ENCODE measurements at places on chromosomes 1 and 21.

- no peak for DNase-seq
Measured at GRCh38 chr1:149966405-149966804, 29.7 kb upstream of the MTMR11 start.

DNA sequence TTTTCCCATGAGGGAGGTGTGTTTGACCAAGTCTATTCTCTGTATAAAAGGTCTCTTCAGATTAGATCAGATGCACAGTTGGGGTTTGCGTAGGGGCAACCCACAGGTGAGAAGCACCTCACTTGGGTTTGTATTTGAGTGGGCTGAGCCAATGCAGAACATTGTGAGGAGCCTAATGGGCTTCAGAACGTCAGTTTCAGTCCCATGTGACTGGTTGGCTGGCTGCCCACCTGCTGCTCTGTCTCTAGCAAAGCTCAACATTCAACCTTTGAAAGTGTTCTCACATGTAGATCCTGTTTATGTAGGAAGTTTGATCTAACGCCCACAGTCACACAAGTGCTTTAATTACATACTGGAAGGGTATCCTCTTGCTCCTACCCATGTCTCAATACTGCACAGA is 105.5 kb downstream of the FASLG start:
- DNase-seq, result peak; percentile 11

DNA sequence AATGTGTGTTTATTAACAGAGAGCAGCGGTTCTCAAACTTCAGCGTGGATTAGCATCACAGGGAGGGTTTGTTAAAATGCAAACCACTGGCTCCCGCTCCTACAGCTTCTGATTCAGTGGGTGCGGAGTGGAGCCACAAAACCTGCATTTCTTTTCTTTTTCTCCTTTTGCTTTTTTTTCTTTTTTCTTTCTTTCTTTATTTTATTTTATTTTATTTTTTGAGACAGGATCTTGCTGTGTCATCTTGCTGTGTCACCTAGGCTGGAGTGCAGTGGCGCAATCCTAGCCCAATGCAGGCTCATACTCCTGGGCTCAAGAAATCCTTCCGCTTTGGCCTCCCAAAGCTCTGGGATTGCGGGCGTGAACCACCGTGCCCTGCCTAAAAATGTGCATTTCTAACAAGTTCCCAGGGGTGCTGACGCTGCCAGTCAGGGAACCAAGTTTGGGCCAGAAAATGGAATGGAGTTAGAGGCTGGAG is 20.9 kb upstream of the SLC1A7 start:
- no peak for DNase-seq

DNA sequence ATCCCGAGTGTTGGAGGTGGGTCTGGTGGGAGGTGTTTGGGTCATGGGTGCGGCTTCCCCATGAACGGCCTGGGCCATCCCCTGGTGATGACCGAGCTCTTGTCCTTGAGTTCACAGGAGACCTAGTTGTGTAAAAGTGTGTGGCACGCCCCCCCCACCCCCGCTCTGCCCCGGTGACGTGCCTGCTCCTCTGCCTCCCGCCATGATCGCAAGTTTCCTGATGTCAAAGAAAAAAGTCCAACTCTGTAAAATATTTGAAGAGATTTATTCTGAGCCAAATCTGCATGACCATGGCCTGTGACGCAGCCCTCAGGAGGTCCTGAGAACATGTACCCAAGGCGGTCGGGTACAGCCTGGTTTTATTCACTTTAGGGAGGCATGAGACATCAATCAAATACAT is 125.1 kb upstream of the COL6A1 start:
- no peak for DNase-seq

GRCh38 chr1:240701412-240701811 is 89.5 kb upstream of the GREM2 start:
- no peak for DNase-seq

GRCh38 chr1:35555601-35556477 is 1.4 kb downstream of the KIAA0319L start:
- DNase-seq, result no peak

DNA sequence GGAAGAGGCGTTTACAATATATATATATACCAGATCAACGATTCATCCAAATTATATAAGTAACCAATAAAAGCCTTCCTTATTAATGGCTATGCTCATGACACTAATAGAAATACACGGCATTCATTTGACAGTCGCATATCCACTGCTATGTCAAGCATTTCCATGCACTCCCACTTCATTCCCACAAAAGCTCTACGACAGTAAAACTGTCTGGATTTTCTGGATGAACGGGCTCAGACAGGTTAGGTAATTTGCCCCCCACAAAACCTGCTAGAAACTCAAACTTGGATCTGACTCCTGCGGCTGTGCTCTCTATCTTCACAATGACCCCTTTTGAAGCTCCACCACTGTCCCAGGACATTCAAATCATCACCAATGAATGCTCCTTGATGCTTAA is 11.4 kb downstream of the DNAJC11 start:
- DNase-seq, result no peak

DNA sequence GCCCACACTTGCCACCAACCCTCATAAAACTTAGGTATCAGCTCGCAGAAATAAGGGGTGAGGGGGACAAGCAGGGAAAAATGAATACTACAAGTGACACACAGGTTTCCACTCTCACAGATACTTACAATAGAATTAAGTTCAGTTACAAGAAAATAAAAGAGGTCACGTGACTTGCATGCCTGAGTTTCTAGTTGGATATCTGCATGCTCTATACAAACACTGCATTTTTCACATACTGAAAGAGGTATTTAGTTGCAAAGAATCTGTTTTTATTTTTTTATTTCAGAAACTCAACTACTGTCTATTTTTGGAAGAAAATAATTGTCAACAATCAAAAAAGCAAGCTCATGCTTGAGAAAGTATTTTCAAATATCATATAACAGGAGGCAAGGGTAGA is 43.5 kb downstream of the DPYD start:
- no peak for DNase-seq

DNA sequence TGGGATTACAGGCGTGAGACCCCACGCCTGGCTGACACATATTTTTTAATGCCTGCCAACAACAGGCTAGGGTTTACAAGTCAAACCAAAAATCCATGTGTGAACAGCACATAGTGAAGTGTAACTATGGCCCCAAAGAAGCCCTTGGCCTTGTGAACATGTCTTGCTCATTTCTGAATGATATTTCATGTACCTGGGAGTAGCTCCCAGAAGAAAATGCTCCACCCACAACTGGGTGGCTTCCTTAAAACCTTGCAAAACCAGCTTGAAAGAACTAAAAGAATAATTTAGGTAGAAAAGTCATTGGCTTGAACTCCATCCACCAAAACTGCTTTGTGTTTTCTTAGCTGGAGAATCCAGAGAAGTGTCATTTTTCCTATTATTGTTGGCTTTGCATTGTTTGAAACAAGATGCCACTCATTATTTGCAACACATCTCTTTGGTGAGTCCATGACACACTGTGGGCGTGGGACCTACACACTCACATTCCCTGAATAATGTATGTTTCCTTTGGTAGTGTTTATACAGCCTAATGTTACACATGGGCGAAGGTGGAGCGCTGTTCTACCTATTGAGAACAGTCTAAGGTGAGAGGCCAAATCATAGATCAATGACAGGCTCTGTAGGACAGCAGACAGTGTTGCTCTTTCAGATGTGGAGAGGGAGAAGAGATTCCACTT is 28.5 kb upstream of the SDE2 start:
- no peak for DNase-seq

GRCh38 chr1:106700211-106700610 is 356.3 kb upstream of the PRMT6 start:
- no peak for DNase-seq

- no peak for DNase-seq
Measured at GRCh38 chr1:165697491-165697880, 876 bp downstream of the ALDH9A1 start.

DNA sequence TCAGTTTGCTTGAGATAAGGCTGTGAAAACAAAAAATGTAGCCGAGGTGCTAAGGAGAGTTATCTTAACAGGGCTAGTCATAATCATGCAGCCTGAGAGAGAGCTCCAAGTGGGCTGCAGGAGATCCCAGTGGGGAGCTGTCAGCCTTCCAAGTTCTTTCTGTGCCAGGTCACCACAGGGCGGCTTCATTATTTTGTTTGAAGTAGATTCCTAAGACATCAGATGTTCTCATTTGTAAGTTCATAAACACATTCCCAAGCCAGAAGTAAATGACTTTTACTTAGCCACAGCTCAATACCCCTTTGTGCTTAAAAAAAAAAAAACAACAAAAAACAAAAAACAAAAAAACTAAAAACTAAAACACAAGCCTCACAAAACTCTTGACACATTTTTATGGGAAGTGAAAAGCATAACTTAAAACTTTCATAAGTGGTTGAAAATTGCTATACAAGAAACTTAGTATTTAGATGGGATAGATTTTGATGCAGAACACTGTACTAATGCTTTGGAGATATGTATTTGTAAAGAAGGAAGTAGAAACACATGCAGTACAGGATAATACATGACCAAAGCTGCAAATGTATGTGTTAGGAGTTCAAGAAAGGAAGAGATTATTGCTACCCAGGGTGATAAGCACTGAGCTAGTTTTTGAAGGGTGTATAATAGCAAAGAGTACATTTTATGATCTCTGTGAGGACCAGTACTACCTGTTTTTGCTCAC is 8.6 kb downstream of the CDC14A start:
- DNase-seq, result no peak

- DNase-seq, result peak; percentile 91
Measured at GRCh38 chr1:116504308-116505156, 66.3 kb downstream of the CD58 start.

- no peak for DNase-seq
Measured at GRCh38 chr1:224535641-224536040, 80.5 kb upstream of the CNIH3 start.

DNA sequence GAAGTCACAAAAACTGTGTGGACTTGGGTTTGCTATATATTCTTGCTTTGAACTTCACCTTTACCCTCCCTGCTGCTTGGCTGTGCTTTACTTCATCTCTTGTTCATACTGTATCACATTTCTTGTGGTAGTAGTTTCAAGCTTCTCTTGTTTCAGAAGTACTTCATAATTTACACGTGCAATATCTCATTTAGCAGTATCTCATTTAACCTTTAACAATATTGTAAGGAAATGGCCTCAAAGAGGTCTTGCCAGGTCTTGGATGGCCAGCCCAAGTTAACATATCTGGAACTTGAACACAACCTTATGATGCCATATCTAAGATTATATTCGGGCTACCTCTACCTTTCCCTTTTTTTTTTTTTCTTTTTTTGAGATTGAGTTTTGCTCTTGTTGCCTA is 1.7 kb upstream of the TRIM45 start:
- no peak for DNase-seq

GRCh38 chr21:15841856-15842564 is 112.2 kb downstream of the USP25 start:
- DNase-seq, result no peak

- DNase-seq, result peak; percentile 6
Measured at GRCh38 chr1:227449051-227449450, 114.3 kb upstream of the ZNF678 start.

DNA sequence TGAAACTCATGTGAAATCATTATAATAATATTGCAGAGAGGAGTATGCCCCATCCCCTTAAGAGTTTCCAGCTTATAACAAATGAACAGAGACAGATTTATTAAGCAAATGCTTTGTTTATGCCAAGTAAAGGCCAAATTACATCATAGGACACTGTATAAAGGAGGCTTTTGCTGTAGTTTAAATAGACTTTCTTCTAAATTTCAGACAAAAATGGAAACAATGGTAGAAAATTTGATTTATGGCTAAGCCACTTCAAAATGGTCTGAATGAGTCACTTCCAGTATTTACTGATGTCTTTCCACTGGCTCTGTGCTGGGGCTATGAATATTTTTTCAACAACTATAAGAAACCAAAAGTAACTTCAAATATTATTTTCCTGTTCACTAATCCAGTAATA is 81.1 kb upstream of the ST6GALNAC5 start:
- no peak for DNase-seq

DNA sequence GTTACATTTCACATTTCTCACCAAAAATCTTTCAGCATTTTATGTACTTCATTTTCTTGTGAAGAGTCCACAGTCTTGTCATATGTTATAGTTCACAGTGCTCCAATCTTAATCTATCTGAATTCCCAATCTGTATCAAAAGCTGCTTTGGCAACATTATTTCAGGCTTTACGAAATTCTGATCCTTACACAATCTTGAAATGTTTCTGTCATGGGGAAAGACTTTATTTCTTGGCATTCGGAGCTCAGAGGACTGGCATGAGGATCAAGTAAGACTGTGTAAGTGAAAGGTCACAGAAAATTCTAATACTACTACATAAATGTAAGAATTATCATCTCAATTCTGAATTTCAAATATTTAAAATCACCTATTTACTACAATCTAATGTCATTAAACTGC is 2.0 kb downstream of the USP33 start:
- no peak for DNase-seq

DNA sequence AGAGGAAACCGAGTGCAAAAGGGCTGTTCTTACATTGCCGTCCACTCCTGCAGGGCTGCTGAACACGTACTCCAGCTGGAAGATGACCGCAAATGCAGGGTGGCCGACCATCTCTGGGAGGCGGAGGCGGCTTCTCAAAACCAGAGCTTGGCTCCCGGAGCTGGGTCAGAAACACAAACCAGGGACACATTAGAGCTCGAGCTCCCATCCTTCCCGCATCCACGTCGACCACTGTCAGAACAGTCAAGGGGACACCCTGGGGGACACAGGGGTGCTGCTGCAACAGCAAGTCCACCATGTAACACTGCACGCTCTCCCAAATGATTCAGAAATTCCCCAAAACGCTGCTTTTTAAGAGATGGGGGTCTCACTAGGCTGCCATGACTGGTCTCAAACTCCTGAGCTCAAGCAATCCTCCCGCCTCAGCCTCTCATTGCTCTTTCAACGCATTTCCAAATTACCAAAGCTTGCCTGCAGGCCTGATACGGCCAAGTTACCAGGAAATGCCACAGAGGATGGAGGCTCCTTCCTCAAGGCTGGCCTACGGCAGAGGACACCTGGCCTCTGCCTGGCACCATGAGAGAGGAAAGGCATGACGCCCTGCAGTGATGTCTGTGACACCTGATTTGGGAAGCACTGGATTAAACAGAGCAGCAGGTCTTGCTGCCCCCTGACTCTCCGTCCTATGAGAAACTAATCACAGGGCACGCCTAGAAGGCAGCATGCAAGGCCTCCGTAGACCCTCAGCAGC is 45.0 kb downstream of the NPHP4 start:
- no peak for DNase-seq

- DNase-seq, result no peak
Measured at GRCh38 chr1:180170546-180171151, 16.0 kb downstream of the QSOX1 start.

DNA sequence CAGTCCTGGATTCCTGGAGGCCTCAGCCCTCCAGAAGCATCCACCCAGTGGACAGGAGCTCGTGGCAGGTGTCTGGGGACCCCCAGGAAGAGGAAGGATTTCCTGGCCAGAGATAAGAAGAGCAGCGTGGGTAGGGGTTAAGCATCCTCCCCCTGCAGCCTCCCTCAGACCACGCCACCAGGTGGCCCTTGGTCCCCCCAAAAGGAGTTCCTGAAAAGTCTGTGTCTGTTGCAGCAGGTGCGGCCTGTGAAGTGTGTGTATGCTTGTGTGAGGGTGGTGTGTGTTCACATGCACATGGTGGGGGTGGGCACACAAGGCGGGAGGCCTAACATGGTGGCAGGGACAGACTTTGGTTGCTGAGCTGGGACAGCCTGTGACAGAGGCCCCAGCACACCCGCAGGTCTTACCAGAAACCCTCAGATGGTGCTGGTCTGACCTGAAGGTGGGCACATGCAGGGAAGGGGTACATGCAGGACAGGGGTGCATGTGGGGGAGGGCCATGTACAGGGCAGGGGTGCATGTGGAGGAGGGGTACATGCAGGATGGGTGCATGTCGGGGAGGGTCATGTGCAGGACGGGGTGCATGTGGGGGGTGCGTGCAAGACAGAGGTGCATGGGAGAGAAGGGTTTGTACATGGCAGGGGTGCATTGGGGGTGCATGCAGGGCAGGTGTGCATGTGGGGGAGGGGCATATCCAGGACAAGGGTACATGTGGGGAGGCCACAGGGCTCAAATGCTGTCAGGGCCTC is 18.2 kb upstream of the RUNX3 start:
- DNase-seq, result no peak

Measured in CD4-positive, alpha-beta T cell treated with Interleukin-12 subunit alpha and Interleukin-12 subunit beta, for 1 hour (primary cell).